ENCODE measurements at places on chromosomes 1 and 21.

- DNase-seq: peak; percentile 28
Observed at GRCh38 chr21:24375201-24375600, 1232.1 kb downstream of the MRPL39 start.

DNA sequence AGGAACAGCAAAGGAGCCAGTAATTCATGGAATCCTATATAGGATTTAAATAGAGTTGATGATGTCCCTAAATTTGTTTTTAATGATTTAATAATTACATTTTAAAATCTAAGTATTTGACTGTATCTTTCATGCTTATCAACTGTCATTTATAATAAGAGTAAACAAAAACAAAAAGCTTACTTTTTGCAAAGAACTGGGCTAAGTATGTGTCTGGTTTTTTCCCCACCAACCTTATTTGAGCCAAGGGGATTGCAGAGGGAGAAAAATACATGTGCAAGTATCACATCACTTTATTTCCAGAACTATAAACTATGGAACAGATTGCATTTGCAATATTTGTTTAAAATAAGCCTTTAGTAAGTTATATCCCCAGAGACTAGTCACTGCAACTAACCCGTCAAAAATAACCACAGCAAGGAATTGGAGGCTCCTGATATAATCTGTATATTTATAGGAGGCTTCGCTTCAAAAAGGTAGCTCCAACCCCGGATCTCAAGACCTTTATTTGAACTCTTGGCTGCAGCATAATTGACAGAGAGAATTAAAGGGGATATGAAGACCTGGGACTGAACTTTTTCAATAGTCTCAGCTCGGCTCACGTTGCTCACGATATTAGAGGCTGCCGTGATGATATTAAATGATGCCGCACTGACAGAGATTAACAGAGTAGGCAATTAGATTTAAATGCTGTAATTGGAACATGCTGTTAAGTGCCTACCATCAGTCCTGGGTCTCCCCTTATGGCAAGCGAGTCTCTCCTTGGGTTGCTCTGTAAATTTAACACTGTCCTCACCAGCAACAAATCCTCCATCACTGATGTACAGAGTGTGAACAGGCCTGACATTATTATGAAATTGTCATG, 329.1 kb upstream of the NFIA start:
- no peak for DNase-seq

GRCh38 chr1:21626921-21627339, 42.2 kb downstream of the RAP1GAP start:
- DNase-seq: no peak

DNA sequence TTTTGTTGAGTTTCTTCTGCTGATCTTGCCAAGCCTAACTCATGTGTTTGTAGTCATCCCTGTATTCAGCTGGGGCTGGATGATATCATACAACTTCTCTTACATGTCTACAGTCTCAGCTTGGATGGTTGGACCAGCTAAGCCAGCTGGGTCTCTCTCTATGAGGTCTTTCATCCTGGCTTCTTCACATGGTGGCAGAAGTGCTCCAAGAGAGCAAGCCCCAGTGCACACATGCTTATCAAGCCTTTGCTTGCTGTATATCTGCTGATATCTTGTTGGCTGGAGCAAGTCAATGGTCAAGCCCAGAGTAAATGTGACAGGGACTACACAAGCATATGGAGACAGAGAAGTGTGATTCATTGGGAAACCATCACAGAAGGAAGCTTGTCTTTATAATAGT, 29.2 kb upstream of the SLC44A5 start:
- no peak for DNase-seq

DNA sequence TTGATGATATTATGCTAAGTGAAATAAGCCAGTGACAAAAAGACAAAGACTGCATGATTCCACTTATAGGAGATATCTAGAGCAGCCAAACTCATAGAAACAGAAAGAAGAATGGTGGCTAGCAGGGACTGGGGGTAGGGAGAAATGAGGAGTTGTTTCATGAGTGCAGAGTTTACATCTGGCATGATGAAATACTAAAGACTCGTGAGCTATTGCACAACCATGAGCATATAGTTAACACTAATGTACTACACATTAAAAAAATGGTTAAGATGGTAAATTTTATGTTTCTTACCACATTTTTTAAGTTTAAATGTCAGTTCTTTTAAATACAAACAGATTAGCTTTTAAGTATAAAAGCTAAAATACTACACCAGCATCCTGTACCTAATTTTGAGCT, 57.8 kb downstream of the ESRRG start:
- DNase-seq: no peak

- DNase-seq: no peak
Observed at GRCh38 chr1:193919827-193920226, 733.4 kb upstream of the B3GALT2 start.

DNA sequence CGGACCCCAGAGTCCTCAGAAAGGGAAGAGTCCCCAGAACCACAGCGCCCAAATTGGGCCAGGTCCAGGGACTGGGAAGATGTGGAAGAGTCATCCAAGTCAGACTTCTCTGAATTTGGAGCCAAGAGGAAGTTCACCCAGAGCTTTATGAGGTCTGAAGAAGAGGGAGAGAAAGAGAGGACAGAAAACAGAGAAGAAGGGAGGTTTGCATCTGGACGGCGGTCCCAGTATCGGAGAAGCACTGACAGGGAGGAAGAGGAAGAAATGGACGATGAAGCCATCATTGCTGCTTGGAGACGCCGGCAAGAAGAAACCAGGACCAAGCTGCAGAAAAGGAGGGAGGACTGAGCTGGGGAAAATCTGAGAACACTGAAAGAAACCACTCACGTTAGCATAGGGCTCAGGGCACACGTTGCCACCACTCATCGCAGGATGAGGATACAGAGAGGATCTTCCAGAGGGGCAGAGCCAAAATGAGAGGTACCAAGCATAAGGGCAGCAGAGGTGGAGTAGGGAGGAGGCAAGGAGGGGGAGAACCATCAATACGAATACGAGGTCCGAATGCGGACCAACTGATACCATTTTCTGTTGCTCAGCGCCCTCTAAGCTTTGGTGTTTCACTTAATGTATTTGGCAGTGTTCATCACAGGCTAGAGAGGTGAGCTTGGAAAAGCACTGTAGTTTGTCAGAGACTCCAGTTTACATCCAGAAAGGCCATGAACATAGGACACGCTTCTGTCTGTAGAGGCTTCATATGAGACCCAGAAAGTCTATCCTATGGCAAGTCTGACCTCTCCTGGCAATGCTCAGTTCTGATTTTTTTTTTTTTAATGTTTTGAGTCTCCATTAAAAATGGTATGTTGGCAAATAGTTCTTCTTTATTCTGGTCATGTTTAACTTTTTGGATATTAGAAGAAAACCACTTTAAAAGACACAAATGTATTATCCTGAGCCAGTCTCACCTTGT, 34.7 kb downstream of the STYXL2 start:
- DNase-seq: no peak

GRCh38 chr1:114009393-114009792, 30.1 kb downstream of the OLFML3 start:
- DNase-seq: no peak

DNA sequence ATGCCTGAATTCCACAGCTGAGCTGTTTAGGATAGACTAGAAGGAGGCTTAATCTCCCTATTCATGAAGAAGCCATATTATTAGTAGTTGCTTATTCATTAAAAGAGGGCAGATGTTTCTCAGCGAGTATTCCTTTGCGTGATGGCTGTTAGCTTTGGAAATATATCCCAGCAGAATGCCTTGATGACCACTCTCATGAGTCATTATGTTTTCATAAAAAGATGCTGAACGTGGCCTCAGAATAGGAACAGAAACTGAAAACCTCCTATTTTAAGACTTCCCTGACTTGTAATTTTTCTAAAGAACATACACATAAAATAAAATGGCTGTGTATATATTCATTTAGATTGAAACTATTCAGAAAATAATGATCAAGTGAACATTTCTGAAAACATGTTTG, 9.6 kb upstream of the PLA2G4A start:
- no peak for DNase-seq

- DNase-seq: no peak
Observed at GRCh38 chr1:66917476-66917875, 7.2 kb downstream of the DNAI4 start.

GRCh38 chr1:151720974-151721787, at the start of gene RIIAD1:
TSS of gene RIIAD1 (plus strand) at chr1:151721522. CDS start at chr1:151721537, 15 bp downstream.
- DNase-seq: peak; percentile 22

DNA sequence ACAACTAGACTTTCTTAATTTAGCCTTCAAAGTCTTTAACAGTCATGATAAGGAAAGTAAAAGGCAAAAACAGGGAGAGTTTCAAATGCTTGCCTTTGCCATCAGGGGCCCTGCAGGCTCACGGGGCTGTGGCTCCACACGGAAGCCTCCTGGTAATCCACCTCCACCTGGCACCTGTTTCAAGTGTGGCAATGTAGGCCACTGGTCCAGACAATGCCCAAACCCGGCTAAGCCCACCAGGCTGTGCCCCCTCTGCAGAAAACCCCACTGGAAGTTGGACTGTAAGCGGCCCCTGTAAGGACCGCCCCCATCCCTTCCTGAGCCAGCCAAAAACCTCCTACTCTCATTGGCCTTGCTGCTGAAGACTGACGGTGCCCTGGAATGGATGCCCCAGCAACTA, 32.5 kb downstream of the VN1R5 start:
- DNase-seq: no peak

GRCh38 chr21:38136201-38136600, 120.6 kb upstream of the KCNJ15 start:
- DNase-seq: no peak

DNA sequence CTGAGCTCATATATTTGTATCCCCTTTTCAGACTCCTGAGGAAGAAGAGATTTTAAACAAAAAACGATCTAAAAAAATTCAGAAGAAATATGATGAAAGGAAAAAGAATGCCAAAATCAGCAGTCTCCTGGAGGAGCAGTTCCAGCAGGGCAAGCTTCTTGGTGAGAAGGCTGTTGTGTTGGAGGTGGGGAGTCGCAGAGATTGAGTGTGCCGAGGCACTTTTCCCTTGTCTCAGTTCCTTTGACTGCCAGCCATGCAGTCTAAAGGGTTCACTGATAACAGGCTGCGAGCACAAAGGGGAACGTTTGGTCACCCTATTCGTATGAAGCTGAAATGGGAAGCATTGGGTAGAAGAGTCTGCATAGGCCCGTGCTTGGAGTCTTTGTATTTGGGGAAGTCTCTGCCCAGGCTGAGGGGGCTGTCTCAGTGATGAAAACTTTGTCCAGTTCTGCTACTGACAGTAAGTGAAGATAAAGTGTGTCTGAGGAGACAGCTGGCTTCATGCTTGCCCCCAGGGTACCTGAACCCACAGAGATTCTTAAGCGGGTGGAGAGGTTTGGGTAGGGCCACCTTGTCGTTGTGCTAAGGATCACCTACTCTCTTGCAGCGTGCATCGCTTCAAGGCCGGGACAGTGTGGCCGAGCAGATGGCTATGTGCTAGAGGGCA, 2.8 kb downstream of the RPS8 start:
- no peak for DNase-seq

GRCh38 chr1:232456714-232457113, 173.2 kb downstream of the SIPA1L2 start:
- no peak for DNase-seq

- DNase-seq: no peak
Observed at GRCh38 chr1:15390667-15391066, 19.0 kb upstream of the EFHD2 start.

- no peak for DNase-seq
Observed at GRCh38 chr1:230588323-230588746, 53.9 kb upstream of the COG2 start.

GRCh38 chr1:24743404-24744211, 1.6 kb upstream of the CLIC4 start:
- no peak for DNase-seq

GRCh38 chr1:202701200-202701599, 9.1 kb downstream of the SYT2 start:
- DNase-seq: no peak

- DNase-seq: no peak
Observed at GRCh38 chr1:67110352-67110751, 24.4 kb downstream of the C1orf141 start.

GRCh38 chr1:153470707-153471106, 10.3 kb upstream of the S100A7 start:
- DNase-seq: no peak

- no peak for DNase-seq
Observed at GRCh38 chr1:154181944-154182343, 10.0 kb downstream of the TPM3 start.

DNA sequence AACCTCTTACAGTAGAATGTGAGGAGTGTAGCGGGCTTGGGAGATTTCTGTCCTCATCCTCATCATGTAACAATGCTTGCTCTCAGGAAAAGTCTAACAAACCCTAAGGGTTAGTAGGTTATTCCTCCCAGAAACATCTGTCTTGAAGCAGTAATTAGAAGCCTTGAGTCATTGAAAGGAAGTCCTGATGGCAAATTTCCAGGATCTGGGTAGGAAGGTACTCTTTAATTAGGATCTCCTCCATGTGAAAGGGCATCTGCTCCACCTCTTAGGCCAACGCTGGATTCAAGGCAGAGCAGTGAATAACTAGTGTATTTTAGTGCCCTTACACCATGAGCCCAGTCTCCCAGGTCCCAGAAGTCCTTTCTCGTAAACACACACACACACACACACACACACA, 106.6 kb upstream of the BARHL2 start:
- no peak for DNase-seq

- no peak for DNase-seq
Observed at GRCh38 chr1:204652497-204652896, 33.0 kb downstream of the LRRN2 start.

GRCh38 chr21:44920694-44921604, at the start of gene ITGB2:
TSS of gene ITGB2 (minus strand) at chr21:44920899. CDS start at chr21:44910782, 10,117 bp downstream.
- peak; percentile 87 for DNase-seq

GRCh38 chr21:41029571-41029970, 138.4 kb upstream of the BACE2 start:
- no peak for DNase-seq

GRCh38 chr1:23904748-23905357, 8.3 kb downstream of the CNR2 start:
- DNase-seq: peak; percentile 87

GRCh38 chr1:172917972-172918371, 132.8 kb downstream of the TNFSF18 start:
- no peak for DNase-seq

GRCh38 chr1:22969304-22969709, 3.4 kb downstream of the LACTBL1 start:
- DNase-seq: no peak

DNA sequence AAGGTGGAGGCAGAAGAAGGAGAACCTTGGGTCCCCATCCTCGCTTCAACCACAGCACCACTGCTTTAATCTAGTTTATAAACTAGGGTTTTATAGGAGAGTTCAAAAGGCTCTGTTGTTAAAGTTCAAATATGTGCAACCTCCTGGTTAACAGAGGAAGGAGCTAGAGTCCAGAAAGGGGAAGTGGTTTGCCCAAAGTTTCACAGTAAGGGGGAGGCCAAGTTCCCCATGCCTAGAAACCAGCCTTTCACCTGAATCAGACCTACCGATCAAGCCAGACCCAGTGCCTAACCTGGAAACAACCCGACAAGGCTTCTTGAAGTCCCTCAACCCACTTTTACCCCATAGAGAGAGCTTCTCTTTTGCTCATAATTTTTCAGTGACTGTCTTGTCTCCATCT, 106.5 kb downstream of the PLPP3 start:
- DNase-seq: no peak

DNA sequence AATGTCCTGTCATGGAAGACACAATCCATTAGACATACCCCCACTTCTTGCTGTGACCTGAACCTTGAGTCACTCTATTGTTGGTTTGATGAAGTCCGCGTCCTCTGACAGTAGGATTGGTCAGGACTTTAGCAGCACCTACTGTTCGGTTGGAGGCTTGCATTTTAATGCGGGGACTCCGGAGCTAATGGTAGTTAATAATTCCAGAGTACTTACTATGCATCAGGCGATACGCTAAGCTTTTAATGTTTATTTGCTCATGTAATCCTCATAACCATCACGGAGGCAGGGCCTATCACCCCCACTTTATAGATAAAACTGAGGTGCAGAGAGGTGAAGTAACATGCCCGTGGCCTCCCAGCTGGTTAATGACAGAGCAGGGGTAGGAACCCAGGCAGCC, 7.9 kb upstream of the ELF3 start:
- no peak for DNase-seq
